ENCODE measurements at places on chromosomes 2 and 18. TPM values are rescaled to one million over a fixed set of nuclear protein-coding genes. Genes with fewer than 3 reads are reported as not detected.

CROCC2 gene
- not detected for total RNA-seq

SERPINB3 gene
- 0.28 TPM for total RNA-seq

NCL gene
- 778 TPM for total RNA-seq

DNA sequence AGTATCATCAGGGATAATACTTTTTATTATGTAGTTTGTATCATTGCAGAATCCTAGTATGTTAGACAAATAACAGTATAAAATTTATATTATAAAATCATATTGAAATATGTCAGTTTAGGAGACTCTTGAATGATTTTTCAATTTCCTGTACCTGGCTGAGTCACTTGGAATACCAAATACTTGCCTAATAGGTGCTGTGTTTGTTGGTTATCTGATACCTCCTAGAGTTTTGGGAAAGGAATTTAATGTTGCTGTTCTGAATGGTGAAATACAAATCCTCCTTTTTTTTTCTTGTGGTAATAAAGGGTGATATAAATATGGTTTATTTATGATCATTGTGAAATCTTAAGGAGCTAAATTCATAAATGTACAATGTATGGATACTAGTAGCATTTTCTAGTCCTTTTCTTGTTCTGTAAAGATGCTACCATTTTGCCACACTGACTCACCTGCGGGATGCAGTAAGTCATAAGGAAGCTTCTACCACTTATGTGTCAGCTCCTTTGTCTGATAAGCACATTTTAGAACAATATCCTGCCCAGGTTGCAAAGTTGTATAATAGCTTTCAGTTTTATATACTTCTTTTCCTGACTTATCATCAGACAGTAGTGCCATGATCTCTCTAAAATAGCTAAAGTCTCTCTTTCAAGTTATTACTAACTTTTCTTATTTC, 465.5 kb downstream of the XIRP2 start:
- peak; percentile 8 for DNase-seq
- H3K36me3 ChIP-seq: no peaks in the 10 kb centered on the region
- no peak overlapping the region for H3K4me3 ChIP-seq
- H3K27me3 ChIP-seq: peaks cover 19% of the 10 kb centered on the region

DNA sequence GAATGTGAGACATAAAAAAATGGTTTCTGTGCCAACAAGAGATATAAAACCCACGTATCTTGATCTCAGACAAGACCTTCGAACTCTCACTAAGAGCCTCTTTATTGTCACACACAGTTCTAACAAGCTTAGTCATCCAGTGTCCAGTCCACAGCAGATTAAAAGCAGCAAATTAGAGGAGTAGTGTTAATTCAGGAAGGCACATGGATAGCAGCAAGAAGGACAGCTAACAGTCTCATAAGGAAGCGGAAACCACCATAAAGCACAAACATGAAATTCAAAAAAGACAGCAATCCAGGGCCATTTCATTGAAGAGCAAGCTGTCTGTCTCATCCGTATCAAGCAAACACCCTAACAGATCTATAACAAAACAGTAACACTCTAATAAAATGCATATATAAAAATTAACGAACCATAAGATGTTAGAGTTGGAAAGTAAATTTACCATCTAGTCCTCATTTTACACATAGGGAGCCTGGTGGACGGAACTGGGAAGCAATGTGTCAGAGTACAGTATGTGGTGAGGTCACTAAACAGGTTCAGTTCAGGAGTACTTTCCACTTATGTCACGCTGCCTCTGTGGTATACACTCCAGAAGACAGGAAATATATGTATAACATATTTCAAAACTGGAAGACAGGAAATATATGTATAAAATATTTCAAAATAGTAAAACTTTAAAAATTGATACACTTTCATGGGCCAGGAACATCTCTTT, 18.3 kb downstream of the AAK1 start:
- peaks cover 6% of the 10 kb centered on the region for H3K36me3 ChIP-seq
- no peak overlapping the region for H3K27ac ChIP-seq
- H3K27me3 ChIP-seq: no peaks in the 10 kb centered on the region
- H3K4me3 ChIP-seq: no peak overlapping the region
- H3K4me1 ChIP-seq: no peaks in the 10 kb centered on the region
- DNase-seq: no peak

DNA sequence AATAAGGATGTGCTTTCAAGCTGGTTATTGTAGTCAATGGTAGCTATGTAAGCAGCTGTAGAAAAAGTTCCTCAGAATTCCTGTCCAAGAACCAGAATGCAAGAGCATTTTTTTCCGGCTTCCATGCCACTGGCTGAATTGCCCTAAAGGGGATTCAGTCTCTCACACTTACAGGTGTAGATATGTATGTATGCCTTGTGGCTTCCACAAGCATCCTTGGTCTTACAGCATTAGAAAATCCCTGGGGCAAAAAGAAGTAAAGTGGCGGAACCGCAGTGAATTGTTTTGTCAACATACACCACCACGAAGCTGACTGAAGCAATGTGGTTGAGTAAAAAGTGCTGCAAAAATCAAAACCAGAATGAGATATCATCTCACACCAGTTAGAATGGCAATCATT, 54.6 kb downstream of the FANCL start:
- H3K4me1 ChIP-seq: peaks cover 5% of the 10 kb centered on the region
- H3K27me3 ChIP-seq: no peaks in the 10 kb centered on the region
- peaks cover 30% of the 10 kb centered on the region for H3K36me3 ChIP-seq
- H3K27ac ChIP-seq: no peak overlapping the region
- H3K4me3 ChIP-seq: no peak overlapping the region
- no peak for DNase-seq

DNA sequence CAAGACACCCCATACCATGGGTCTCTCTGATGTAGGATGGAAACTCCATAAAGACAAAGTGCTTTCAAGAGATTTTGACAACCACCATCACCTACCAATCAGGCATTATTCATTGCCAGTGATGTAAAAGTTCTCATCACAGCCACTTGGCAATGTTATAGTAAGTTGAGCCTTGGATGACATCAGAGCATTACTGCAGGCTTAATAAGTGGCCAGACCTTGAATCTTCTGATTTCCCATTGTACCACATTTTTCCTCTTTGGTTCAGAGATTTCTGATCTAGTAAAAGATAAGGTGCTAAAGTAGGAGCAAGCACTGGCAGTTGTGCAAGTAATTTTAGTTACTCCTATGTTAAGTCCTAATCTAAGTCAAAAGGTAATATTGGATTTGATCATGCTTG, 36.5 kb downstream of the OSR1 start:
- no peaks in the 10 kb centered on the region for H3K36me3 ChIP-seq
- no peak for DNase-seq
- no peak overlapping the region for H3K4me3 ChIP-seq
- no peaks in the 10 kb centered on the region for H3K27me3 ChIP-seq

- H3K4me1 ChIP-seq: no peaks in the 10 kb centered on the region
- no peaks in the 10 kb centered on the region for H3K27me3 ChIP-seq
- no peak overlapping the region for H3K27ac ChIP-seq
- H3K36me3 ChIP-seq: no peaks in the 10 kb centered on the region
- H3K4me3 ChIP-seq: no peak overlapping the region
- no peak for DNase-seq
These were observed 344.9 kb downstream of the TSN start for GRCh38 chr2:122100346-122100745.

DNA sequence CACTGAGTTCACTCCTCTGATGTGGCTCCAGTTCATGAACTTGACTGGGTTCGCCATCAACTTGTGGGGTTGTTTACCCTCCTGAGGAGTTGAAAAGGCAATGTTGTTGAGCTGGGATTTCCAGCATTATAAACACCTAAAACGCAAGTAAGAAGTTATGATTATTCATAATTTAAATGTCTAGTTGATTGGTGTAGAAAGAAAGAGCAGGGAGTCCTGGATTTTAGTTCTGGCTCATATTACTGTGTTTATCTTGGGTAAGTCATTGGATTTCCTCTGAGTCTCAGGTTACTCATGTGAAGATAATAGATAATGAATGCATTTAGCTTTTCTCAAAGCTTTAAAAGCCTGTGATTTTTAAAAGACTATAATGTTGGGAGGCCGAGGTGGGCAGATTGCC, 438.0 kb upstream of the CDH20 start:
- no peak overlapping the region for H3K4me3 ChIP-seq
- no peaks in the 10 kb centered on the region for H3K36me3 ChIP-seq
- H3K27ac ChIP-seq: no peak overlapping the region
- DNase-seq: peak; percentile 41
- peaks cover 34% of the 10 kb centered on the region for H3K4me1 ChIP-seq

DNA sequence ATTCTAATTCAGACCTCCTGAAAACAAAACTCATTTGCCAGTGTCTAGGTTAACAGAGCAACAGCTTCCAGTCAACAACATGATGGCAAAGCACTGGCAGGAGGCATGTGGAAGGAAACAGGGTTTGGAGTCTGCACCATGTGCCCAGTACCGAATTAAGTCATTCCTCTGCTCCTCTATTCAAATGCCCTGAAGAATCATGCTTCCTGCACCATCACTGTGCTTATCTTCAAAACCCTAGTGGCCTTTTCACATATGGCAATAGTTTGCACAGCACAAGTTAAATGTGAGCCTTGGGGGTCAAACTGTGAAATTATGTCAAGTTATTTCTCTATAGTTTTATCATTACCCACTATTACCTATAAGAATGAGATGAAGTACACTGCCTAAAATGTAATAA, 75.4 kb upstream of the GRB14 start:
- no peak overlapping the region for H3K4me3 ChIP-seq
- H3K27ac ChIP-seq: no peak overlapping the region
- no peak for DNase-seq
- H3K4me1 ChIP-seq: no peaks in the 10 kb centered on the region
- H3K36me3 ChIP-seq: peaks cover 29% of the 10 kb centered on the region

DNA sequence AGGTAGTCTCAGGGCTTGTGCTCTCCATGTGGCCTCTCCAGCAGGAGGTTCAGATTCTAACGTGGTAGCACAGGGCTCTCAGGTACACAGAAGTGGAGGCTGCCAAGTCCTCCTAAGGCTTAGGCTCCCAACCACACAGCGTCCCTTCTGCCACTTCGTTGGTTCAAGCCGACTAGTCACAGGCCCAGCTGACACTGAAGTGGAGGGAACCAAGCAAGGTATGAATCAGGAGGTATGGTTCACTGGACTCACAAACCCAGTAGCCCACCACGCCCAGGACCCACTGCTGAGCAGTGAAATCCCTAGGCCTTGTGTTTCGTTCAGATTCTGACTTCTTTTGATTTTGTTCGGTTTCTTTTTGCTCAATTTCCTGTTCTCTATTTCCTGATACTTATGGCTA, 46.0 kb upstream of the SEC11C start:
- peaks cover 75% of the 10 kb centered on the region for H3K27me3 ChIP-seq
- H3K4me1 ChIP-seq: no peaks in the 10 kb centered on the region
- H3K36me3 ChIP-seq: no peaks in the 10 kb centered on the region
- no peak for DNase-seq
- H3K27ac ChIP-seq: no peak overlapping the region

- no peaks in the 10 kb centered on the region for H3K27me3 ChIP-seq
- DNase-seq: no peak
- H3K27ac ChIP-seq: no peak overlapping the region
- no peaks in the 10 kb centered on the region for H3K36me3 ChIP-seq
- no peaks in the 10 kb centered on the region for H3K4me1 ChIP-seq
These were observed 513.5 kb downstream of the CMPK2 start for GRCh38 chr2:6352247-6352646.

- H3K36me3 ChIP-seq: no peaks in the 10 kb centered on the region
- no peak overlapping the region for H3K27ac ChIP-seq
- peaks cover 55% of the 10 kb centered on the region for H3K27me3 ChIP-seq
- no peak overlapping the region for H3K4me3 ChIP-seq
- no peak for DNase-seq
- no peaks in the 10 kb centered on the region for H3K4me1 ChIP-seq
These were observed 12.9 kb upstream of the SLC66A3 start for GRCh38 chr2:11142330-11142729.
